ENCODE measurements at places on chromosomes 6 and 20.

GRCh38 chr6:15595461-15596173, 67.2 kb downstream of the DTNBP1 start:
- DNase-seq, result no peak

DNA sequence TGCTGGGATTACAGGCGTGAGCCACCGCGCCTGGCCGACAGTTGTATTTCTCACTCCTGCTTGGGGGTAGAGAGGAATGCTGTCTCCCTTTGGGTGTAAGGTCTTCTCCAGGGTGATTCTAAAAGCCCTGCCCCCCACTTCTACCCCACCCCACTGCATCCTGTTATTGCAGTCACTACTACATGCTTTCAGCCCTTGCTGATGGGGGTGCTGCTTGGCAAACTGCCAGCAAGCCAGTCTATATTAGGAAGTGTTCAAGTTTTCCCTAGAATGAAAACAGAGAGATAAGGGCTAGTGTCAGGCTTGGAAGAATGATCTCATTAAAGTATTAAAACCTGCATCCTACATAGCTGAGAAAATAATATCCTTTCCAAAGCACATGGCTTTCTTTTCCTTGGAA, 31.3 kb downstream of the TTI1 start:
- no peak for DNase-seq

DNA sequence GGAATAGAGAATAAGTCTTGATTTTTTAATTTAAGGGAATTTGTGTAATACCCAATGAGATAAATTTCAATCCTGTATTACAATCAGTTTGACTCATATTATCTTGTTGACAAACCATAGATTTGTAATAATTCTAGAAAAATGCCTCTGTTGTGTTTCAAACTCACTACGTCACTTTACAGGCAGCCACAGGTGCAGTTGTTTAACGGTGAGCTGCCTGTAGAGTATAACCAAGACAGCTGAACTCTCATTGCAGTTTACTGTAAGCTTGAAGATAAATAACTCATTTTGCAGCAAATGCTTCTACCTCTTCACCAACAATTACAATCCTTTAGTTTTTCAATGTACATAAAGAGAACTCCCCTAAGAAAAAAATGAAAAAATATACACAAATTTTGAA, 114.3 kb downstream of the PRKN start:
- DNase-seq, result no peak

GRCh38 chr20:18694071-18694470, 106.2 kb downstream of the DTD1 start:
- DNase-seq, result no peak

GRCh38 chr6:20906945-20907344, 372.7 kb downstream of the CDKAL1 start:
- DNase-seq, result no peak

- DNase-seq, result no peak
Measured at GRCh38 chr6:161134550-161135298, 139.1 kb downstream of the AGPAT4 start.

DNA sequence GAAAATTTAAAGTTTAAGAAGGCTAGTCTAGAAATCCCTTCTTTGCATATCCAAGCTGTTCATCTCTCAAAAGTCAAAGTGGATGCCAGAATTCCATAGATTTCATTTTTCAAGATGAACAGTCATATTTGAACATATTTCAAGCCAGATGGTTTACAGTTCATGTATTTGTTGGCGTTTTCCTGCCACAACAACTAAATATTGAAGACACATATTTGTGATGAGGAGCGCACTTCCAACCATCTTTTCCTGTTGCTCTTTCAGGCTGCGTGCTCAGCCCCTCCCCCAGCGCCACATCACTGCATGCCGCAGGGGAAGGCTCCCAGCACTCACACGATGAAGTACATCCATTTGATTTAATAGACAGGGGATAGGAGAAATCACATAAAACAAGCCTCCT, 5.9 kb upstream of the NOX3 start:
- DNase-seq, result no peak

- DNase-seq, result no peak
Measured at GRCh38 chr6:139425780-139426179, 51.3 kb upstream of the CITED2 start.

GRCh38 chr6:11128608-11129007, 17.1 kb upstream of the ERVFRD-1 start:
- no peak for DNase-seq

Measured in effector memory CD4-positive, alpha-beta T cell (primary cell).